Cortex of kidney (tissue), 1 donor: ENCODE measurements at places on chromosomes 1 and 21.

- DNase-seq, result no peak
Measured at GRCh38 chr1:188986745-188987417, 1490.8 kb downstream of the BRINP3 start.

DNA sequence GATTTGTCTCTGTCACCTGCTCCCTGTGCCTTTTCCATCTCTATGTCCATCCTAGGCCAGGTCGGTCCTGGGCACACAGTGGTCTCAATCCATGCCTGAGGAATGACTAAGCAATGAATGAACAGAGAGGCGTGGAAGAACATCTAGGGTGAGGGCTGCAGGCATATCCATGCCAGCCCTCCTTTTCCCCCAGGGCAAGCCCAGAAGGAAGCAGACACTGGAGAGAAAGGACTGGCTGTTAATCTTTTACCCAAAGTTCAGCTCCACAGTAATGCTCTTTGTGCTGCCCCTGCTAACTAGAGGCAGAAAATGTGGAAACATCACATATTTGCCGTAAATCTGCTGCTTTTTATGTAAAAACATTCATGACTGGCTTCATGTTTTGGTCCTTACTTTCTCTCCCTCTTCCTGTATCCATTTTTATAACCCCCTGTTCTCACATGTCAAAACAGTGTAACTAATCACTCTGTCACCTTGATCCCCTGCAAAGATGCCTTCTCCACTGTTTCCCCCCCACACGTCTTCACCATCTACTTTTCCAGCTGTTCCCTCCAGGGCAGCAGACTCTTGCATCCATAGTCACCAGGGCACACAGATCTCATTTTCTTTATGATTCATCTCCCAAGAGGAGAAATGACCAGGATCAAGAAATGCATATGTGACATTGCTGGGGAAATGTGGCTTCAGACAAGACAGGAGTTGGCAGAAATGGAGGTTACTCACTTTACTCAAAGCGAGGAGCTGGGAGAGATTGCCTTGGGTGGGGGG is 166.4 kb upstream of the PROX1 start:
- no peak for DNase-seq

DNA sequence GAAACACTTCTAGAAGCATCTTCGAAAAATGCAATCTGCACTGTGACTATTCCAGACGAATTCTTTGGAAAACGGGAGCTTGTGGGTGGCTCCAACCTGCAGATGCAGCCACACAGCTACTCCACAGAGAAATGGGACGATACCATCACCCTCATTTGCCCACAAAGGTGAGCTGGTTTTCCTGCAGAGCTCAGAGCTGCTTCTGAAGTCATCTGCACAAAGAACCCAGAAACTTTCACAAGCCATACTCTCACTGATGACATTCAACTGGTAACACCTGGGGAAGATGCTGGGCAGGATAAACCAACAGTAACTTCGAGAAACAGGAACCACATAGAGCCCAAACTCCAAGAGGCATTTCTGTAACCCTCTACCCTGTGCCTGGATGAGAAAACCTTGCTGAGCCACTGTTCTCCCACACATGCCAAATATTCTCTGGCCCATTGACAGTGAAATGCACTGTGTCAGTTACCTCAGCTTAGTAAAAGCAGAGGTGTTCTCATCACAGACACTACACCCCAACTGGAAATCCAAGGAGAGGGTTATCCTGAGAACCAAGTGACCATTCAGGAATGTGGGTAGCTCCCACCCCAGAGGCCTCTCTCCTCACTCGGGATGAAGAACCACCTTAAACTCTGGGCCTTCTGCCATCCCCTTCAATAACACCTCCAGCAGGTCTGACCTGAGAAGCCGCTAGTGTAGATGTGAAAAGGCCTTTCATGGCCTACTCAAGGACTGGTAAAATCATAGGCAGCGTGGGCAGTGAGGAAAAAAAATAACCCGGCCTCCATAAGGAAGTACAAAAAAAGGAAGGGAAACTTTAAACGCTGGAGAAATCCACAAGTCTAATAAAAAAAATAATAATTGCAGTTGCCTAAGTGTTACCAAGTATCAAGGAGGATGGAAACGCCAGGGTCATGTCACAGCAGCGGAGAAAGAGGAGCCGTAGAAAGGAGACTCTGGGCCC is 56.7 kb downstream of the HSF2BP start:
- no peak for DNase-seq

DNA sequence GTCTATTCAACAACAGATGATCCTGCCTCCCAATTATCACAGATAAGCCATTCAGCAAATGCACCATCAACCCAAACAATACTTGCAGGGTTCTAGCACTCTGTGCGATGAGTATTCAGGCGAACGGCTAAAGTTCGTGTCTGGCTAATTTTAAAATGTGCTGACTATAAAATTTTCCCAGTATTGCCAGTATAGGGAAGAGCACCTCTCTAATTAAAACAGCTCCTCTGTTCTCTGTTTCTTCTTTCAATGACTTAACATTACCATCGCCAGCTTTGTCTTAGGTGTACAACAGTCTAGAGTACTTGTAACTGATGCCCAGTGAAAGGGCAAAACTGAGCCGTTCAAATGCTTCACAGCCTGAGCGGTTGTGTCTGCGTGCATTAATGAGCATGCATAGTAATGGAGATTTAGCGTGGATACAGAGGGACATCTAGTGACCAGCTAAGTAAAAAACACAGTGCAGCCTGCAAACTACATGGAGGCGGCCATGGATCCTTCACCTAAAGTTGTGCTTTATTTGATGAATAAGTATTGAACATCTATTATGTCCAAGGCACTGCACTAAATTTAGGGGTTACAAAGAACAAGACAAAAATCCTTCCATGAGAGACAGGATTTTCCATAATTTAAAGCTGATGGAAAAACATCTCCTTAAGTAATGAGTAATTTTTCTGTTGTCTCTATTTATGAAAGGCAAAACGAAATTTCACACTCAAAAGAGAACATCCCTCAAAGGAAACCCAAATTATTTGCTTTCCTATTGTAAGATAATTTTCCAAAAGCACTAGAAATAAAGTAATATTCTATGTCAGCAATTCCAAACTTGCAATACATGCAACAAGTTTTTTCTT is 120.0 kb downstream of the SETD4 start:
- no peak for DNase-seq

DNA sequence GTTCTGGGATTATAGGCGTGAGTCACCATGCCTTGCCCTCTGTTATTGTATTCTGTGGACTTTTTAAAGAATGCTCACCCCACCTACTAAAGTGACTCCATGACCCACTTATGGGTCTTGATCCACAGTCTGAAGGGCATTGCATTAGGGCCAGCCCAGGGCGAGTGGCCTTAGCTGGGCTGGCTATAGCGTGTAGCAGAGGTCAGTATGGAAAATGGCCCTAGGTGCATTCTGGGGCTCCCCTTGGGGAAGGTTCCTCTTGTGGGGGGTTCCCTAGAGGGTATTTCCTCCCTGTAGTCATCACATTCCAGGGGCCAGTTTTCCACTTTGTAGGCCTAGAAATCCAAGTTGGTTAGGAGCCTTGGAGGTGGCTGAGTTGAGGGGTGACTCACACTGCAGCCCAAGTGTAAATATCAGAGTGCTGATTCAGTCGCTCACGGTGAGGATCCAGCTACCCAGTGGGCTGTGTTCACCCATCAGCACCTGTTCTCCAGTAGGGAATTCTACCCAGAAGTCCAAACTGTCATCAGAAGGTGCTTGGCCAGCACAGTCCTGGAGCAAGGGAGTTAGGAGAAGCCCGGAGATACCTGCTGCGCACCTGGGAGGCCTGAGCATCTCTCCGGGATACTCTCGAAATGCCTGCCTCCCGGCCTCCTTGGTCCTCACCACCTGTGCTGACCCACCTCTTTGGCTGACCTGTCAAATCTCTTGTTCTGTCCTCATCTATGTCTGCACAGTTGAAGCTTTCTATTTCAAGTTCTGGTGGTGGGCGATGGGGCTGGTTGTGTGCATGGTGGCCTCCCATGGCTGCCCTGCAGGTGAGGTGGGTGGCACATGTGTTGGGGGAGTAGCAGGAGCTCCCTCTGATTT is 52.2 kb downstream of the NENF start:
- no peak for DNase-seq

DNA sequence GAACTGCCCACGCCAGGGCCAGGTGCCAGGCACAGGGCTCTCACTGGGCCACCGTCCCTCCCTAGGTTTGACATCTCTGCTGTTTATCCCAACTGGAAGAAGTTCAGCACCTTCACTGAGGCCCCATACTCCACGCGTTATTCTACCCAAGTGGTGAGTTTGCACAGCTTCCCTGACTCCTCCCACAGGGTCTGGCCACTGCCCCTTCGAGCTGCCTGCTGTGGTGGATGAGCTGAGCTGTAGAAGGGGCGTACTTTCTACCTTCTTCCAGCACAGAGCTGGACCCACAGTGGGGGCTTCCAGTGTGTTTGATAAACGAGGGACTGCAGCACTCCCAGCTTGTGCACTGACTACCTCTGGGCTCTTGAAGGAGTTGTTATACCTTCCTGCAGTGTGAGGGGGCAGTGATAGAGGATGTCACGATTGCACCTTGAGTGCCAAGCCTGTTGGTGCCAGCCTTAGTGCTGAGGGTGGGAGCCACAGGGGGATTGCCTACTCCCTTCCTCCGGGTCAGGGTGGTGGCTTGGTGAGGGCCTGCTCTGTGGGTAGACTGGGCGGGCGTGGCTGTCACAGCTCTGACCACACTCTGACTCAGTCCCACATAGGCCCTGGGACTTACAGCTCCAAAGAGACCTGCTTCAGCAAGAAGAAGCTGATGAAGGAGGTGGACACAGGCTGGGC is 5.9 kb upstream of the TTC22 start:
- no peak for DNase-seq

- DNase-seq, result no peak
Measured at GRCh38 chr1:187665483-187665882, 836.7 kb downstream of the PLA2G4A start.

DNA sequence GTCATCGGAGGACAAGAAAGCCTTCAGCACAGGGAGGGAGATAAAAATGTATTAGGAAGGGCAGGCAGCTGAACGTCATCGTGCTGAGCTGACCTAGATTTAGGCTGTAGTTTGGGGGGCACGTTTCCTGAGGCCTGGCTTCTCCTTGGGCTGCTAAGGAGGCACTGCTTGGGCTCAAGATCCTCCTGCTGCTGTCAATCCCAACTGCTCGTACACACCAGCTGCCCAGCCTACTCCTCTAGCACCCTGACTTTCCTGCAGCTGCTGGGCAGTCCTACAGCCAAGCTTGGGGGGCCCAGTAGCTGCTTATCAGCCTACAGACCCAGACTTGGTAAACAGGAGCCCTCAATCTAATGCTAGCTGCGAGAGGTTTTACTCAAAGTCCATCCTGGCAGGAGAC is 6.2 kb downstream of the TMEM35B start:
- no peak for DNase-seq

- no peak for DNase-seq
Measured at GRCh38 chr1:98854137-98854536, 150.5 kb downstream of the PLPPR5 start.

- no peak for DNase-seq
Measured at GRCh38 chr1:110477041-110477440, 26.1 kb downstream of the PROK1 start.

DNA sequence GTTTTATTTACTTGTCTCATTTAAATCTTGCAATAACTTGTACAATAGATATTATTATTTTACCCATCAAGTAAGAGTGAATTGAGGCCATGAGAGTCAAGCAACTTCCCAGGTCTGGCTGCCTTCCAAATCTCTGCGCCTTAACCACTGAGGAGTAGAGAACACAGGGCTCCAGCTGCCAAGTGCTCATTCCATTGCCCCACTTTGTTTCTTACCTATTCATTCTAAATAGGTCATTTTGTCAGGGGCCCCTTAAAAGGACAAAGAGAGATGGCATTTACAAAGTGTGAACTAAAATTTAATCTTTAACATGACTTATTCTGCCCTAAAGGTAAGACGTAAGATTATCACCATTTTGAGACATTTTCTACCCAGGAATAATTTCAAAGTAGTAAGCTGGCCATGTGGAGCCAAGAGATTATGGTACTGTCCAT is 3.5 kb downstream of the PPP1R15B start:
- no peak for DNase-seq

GRCh38 chr1:118563981-118564951 is 379.2 kb upstream of the SPAG17 start:
- no peak for DNase-seq

DNA sequence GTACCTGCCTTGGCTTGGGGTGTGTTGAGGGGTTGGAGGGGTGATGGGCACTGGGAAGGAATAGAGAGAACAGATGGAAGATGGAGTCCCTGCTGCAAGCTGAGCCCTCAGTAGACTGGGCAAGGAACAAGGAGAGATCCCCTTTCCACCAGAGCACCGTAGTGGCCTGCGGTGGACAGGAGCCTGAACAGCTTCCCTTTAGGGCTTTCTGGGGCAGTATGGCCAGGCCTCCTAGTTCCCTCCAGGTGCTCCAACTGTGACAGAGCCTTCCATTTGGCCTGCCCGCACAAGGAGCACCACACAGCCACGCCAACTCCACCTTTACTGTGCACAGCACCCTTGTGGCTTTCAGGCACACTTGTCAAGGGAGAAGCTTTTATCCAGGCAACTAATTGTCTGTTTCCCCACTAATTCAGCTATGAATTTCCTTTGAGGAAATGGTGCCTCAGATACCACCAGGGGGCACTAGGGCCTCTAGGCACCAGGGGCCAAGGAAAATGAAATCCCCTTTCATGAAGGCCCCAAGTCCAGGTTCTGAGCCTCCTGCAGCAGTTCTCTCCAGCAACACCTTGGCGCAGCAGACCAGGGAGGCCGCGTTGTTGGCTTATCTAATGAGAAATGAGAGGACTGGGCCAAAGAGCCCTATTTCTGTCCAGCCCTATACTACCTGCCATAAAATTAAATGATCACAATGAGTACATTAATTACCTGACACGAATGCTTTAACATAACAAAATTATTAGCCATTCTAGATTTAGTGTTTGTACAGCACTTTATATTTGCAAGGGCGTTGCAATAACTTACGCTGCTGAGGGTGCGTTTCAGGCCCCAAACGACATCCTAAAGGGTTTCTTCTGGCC is 23.1 kb upstream of the ERI3 start:
- no peak for DNase-seq

DNA sequence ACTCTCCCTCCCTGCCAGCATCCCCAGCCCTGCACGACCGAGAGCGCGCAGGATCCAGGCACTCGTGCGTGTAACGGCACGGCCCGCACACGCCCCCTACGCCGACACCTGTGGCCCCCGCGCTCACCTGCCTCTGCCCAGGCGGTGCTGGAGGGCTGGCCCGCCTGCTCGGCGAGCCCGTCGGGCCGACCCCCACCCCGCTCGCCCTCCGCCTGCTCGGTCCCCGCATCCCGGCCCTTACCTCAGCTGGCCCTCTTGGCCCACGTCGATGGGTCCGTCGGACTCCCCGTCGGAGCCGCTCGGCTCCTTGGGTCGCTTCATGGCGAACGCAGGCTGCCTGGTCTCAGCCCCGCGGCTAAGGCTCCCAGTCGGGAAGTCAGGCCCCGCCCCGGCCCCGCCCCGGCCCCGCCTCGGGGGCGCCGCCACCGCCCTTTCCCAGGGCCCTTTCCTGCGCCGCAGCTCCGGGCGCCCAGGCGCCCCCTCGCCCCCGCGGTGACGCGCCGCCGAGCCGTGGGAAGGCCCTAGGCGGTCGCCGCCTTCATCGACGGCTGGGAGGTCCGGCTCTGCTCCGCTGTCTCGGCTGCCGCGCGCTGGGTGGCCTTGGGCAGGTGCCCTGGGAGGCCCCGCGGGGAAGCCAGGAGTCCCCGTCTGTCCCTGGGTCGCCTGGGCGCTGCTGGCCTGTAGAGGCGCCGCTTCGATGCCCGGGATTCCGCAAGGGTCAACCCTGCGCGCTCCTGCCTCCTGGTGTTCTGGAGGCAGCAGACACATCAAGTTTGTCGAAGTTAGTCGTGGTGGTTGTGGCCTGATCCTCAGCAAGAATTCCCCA is at the start of gene HEYL:
Gene HEYL, minus strand, starts transcription at position 339 of the 826 bp plus-strand sequence. Its CDS starts 18 bp downstream, at position 321.
- no peak for DNase-seq

- DNase-seq, result no peak
Measured at GRCh38 chr1:231057410-231057809, 17.4 kb upstream of the FAM89A start.

GRCh38 chr21:31334648-31335121 is 9.4 kb downstream of the TIAM1 start:
- DNase-seq, result no peak
